ENCODE measurements at places on chromosomes 4 and X.

GRCh38 chrX:75365243-75365975 is 91.5 kb downstream of the UPRT start:
- no peak for DNase-seq

DNA sequence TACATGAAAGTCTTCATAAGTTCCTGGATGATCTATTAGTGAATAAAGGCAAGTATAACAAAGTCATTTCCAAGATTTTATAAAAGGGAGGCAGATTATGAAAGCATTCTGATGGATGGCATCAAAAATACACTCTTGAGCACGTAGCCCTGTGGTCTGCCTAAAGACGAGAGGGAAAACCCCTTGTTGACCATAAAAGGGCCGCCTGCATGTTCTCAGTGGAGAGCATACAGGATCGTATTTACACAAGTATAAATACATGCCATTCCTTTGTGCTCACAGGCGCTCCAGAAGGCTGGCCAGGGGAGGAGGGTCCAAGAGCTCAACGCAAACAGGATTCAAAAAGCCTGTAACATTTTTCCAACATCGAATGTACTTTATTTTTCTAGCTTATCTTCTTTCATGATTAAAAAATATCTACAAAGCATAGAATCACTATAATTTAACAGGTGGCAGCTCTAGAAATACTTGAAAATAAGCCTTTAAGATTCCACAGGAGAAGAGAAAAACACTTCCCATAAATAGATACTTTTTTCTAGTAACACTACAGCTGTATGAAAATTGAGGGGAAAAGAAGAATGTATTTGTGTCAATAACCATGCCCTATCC is 29.6 kb downstream of the PDGFC start:
- DNase-seq, result peak; percentile 92

DNA sequence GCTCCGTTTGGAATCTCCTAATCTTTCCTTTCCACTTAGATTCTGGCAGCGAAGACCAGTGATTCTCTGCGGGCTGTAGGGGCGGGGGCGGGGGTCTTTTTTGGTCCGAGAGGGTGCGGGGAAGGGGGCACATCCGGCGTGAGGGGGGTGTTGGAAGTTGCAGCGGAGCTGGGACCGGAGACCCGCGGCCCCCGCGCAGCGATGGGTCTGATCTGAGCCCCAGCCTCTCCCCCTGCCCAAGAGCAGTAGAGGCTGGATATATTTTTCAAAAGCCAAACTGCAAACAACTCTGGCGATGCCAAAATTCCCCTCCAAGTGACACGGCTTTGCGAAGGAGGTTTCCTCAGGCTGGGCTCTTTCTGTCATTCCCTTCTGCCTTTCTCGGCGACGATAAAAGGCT is 355 bp downstream of the GRID2 start:
- DNase-seq, result no peak

- no peak for DNase-seq
Observed at GRCh38 chr4:1558205-1558604, 125.9 kb downstream of the FAM53A start.

DNA sequence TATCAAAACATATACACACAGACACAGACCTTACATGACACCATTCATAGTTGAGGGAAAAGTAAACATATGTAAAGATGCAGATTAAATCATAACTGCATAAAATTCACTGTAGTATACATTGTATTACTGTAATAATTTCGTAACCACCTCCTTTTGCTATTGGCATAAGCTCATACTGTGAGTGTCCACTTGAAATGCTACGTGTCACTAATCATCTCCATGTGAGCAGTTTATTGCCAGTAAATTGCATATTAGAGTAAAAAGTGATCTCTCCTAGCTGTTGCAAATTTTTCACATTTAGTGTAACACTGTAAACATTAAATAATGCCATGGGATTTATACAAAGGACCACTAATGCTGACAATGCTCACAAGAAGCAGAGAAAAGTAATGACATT is 256.7 kb upstream of the GNPDA2 start:
- no peak for DNase-seq

DNA sequence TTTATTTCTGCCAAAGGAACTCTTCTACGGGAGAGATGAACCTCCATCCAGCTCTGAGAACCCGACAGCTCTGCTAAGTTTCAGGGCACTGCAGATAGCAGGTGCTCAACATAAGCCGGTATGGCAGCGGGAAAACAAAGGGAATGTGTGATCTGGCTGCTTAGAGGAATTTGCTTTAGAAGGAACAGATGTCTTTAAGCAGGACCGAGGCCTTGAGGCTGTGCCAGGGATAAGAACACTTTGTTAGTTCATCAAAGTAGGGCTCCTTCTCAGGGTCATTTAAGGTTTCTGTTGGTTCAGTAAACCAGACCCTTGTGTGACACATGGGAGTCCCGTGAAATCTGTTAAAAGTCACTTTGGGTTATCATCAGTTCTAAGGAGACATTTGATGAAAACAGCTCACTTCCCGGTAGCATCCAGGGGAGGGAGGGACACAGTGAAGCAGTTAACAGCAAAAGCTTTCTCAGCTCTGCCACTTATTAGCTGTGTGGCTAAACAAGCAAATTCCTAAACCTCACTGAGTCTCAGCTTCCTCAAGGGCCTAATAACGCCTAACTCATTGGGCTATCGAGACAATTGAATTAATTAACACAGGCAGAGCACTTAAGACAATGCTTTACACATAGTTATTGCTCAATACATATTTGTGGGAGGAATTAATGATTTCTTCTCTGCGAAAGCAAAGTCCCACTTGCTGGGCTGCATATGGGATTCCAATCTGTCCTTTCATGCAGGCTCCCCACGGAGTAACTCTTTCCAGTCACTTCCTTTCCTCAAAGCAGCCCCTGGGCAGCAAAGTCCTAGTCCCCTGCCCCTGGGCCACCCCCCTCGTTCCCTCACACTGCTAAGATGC is 2.9 kb upstream of the FTSJ1 start:
- DNase-seq, result peak; percentile 46

DNA sequence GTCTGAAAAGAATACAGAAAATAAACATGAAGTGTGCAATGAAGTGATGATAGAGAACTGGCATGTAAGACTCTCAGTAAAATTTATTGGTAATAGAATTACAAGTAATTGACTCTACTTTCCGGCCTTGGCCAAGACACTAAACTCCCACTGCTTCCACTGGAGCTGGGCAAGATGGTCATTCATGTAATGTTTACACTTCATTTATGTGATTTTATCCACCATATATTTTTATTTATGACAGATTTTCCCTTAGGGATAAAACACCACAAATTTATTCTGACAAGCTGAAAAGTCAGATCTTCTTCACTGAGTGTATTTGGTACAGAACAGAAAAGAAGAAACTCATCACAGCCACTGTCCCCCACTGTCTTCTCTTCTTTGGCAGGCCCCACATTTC is 191.9 kb downstream of the SLC39A8 start:
- no peak for DNase-seq

DNA sequence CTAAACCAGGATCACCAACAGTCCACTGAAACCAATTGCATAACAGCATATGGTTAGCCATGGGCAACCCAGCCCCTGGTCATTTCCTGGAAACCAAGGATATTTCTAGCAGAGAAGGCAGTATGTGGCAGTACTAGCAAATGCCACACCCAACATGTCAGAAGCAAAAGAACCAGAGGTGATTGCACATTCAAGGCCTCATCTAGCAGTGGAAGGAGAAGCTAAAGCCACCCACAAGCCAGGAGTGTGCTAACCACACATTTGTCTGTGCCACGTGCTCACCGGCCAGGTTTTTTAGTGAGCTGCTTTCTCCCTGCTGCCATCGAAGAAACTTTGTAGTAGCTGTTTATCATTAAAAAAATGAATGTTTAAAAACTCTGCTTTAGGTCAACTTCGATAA is 42.0 kb downstream of the TEC start:
- no peak for DNase-seq

DNA sequence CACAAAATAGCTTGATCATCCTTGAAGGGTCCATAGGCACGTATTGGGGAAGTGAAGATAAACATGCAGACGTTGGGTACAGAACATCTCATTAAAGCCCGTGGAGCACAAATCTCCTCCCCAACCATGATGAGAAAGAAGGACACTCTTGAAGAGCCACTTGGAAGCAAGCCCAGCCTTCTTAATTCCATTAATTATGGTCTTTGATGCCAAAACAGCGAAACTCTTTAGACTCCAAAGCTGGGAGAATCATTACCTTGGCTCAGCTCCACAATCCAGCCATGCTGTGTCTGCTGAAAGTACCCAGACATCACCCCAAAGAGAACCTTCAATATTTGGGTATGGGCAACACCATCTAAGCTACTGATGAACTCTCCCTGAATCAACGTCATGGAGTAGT is 169.0 kb upstream of the MBNL3 start:
- DNase-seq, result no peak

GRCh38 chr4:59127743-59128142 is 2017.6 kb upstream of the IGFBP7 start:
- no peak for DNase-seq

DNA sequence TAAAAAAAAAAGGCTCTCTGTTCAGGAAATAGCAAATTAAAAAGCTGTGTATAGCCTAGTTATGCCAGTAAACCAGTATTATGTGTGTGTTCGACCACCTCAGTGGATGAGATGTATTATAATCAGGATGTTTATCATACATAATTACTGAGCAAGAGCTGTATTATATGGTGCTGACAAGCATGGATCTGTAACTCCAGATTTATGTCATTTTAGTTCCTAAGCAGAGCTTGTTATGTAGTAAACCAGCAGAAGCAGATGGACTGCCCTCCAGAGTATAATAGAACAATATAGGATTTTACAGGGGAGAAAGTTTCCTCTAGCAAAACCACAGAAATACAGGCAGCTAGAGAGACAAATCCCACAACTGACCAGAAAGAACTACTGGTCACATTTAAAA is 627.4 kb upstream of the EPHA5 start:
- no peak for DNase-seq

DNA sequence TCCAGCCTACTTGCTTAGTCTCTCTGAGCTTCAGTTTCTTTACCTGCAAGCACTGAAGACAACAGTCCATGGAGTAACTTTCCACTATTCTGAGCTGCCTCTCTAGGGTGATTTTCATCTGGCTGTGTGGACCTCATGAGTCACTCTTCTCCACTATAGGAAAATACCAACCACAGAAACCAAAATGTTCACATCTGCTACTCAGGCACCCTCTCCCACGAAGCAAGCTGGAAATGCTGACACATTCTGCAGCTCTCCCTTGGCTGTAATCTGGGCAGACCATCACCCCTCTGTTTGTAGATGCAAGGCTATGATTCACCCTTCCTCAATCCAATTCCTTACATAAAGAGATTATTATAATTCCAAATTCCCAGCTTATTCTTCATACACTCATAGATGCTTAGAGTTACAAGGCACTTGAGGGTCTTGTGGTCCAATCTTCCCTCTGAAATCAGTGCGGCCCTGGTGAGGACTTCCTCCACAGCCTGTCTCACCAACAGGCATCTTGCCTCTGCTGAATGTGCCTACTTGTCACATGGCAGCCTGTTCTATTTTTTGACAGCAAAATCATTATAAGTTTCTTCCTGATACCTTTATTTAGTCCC is 97.0 kb upstream of the LNX1 start:
- peak; percentile 76 for DNase-seq

- no peak for DNase-seq
Observed at GRCh38 chr4:88352062-88352740, 26.5 kb upstream of the HERC6 start.

DNA sequence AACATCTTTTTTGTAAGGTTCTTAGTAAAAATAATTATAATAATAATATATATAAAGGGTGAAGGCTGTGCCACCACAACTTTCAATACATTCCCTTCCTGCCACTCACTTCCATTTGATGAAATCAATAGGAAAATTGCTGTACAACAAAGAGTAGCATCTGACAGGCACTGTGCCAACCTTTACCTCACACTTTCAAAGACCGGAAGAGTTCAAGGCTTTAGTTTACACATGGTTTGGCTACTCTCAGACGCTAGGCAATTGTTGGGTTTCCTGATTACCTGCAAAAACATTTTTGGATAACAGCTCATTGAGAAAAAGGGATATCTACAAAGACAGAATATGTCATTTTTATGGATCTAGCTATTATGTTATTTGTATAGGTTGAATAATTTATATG is 5.5 kb upstream of the ING2 start:
- no peak for DNase-seq

GRCh38 chrX:97267396-97268181 is 383.9 kb downstream of the RPA4 start:
- no peak for DNase-seq

- DNase-seq, result peak; percentile 55
Observed at GRCh38 chrX:73448379-73448778, 1.5 kb downstream of the CDX4 start.

- DNase-seq, result no peak
Observed at GRCh38 chrX:23435575-23435974, 100.9 kb downstream of the PTCHD1 start.

- DNase-seq, result no peak
Observed at GRCh38 chr4:123443401-123444289, 47.0 kb downstream of the SPRY1 start.

GRCh38 chrX:7435822-7436221 is 287.9 kb upstream of the PUDP start:
- no peak for DNase-seq

- DNase-seq, result no peak
Observed at GRCh38 chr4:40736910-40737309, 12.8 kb upstream of the NSUN7 start.

DNA sequence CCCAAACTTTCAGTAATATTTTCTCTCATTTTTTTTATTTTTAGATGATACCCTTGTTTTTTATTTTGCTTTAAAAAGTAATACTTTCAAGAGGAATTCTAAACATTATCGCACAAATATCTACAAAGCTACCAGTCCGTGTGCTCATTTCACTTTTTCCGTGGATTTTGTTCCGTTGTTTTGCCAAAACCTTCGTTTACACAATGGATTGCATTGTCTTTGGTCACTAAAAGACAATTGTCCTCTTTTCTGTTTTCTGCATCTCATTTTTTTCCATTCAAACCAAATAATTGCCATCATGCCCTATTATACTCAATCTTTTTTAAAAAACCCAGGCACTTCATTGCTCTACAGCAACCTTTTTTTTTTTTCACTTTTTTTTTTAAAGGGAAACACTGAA is 214.9 kb downstream of the CXXC4 start:
- no peak for DNase-seq

DNA sequence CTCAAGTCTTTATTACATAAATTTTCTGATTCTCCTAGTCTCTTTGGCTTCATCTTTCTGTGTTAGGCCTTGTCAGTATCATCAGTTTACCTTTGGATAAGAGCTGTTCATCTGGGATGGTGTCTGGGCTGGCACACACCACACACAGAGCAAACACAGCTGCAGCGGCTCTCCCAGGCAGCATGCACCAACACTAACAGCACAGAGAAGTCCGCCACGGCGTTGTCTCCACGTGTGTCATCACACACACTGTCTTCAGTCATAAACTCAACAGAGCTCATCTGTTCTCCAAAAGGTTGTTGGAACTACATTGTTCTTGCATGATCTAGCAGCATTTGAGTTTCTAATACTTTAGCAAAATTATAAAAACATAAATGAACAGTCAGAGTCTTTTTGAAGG is 851.9 kb upstream of the FRG1 start:
- DNase-seq, result no peak

GRCh38 chr4:11426731-11427120 is 2.0 kb downstream of the HS3ST1 start:
- DNase-seq, result no peak

GRCh38 chr4:97330917-97331316 is 812.4 kb downstream of the STPG2 start:
- DNase-seq, result no peak
